ENCODE measurements at places on chromosomes 16 and 17. TPM values are rescaled to one million over a fixed set of nuclear protein-coding genes. Genes with fewer than 3 reads are reported as not detected.

Gene CTU2
- total RNA-seq: 11.3 TPM

Gene UTS2R
- not detected for total RNA-seq

Gene ASPA
- 0.13 TPM for total RNA-seq

Gene TLCD2
- 3.6 TPM for total RNA-seq

Gene CHRNE
- 0.19 TPM for total RNA-seq

Gene ATP1B2
- under 0.01 TPM for total RNA-seq
